Stomach (tissue), 19 donors: ENCODE measurements at places on chromosomes 12 and 14.

GRCh38 chr14:103006106-103006505 lies 51.2 kb downstream of the CDC42BPB start:
- DNase-seq, result no peak

DNA sequence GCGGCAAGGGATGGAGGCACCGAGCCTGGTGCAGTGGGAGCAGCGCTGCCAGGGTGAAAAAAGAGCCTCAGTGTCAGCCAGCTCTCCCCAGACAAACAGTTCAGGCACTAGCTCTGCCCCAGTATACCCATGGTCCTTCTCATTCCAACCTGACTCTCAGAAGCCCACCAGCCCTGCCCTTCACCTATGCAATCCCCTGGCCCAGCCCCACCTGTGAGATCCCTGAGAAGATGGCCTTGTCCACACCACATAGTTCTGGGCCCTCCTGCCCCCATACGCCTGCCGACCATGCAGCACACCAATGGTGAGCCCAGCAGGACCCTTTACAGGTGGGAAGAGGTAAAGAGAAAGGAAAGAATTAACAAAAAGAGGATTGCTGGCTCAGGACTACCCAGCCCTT lies 6.5 kb downstream of the KMT2D start:
- DNase-seq, result no peak

DNA sequence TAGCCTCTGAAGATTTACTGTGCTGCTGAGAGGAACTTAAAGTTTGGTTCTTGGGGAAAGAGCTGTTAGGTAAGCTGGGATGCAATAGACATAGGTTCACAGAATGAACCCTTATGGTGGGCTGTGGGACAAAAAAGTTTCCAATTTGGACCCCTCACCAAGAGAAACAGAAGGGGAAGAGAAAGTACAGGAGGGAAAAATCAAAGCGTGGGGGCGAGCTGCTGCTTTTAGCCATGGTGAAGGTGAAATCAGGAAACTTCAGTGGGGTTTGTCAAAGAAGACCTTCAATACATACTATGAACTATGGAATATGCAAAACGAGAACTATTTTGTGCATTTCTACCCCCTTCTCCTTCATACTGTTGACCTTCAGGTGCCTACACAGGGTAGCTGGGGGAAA lies 10.6 kb upstream of the NINJ2 start:
- DNase-seq, result no peak

GRCh38 chr12:46487567-46488131 lies 115.1 kb upstream of the SLC38A2 start:
- no peak for DNase-seq

- no peak for DNase-seq
These were observed 20.1 kb upstream of the PAWR start for GRCh38 chr12:79710707-79711483.

GRCh38 chr12:17999174-17999801 lies 90.7 kb downstream of the RERGL start:
- no peak for DNase-seq

- DNase-seq, result no peak
These were observed at the start of gene IKZF4 for GRCh38 chr12:56020423-56021184. Gene IKZF4, plus strand, starts transcription at chr12:56021043. Its CDS starts 451 bp downstream, at chr12:56021494.

GRCh38 chr12:89733579-89734201 lies 25.1 kb upstream of the ATP2B1 start:
- DNase-seq, result no peak

- no peak for DNase-seq
These were observed 39.9 kb upstream of the G2E3 start for GRCh38 chr14:30518867-30519560.

DNA sequence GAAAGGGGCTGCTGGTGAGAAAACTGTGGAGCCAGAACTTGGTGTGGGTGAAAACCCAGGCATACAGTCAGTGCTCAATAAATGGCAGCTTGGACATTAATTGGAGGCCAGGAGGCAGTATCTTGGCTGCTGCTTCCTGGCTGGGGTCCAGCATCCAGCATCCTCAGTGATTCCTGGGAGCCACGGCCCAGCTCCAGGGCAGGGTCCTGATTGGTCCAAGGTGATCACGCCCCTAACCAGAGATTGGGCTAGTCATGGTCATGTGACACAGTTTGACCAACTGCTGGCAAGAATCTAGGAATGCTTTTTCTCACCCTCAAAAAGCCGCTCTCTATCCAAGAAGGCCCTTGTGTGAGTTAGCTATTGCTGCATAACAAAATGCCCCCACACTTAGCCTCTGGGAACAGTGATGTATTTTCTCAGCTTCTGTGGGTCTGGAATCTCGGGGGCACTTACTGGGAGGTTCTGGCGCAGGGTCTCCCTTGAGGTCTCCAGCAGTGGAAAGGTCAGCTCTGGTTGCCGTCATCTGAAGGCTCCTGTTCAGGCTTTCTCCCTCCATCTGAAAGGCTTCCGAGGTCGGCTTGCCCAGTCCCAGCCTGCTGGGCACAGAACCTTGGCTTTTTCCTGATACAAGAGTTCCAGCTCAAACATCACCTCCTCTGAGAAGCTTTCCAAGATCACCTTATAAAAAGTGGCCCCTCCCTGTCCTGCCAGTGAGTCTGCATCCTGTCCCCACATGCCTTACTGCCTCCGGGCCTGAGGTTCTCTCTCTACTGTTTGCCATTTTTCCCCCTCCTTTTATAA lies 119.2 kb upstream of the NCOR2 start:
- DNase-seq, result no peak

DNA sequence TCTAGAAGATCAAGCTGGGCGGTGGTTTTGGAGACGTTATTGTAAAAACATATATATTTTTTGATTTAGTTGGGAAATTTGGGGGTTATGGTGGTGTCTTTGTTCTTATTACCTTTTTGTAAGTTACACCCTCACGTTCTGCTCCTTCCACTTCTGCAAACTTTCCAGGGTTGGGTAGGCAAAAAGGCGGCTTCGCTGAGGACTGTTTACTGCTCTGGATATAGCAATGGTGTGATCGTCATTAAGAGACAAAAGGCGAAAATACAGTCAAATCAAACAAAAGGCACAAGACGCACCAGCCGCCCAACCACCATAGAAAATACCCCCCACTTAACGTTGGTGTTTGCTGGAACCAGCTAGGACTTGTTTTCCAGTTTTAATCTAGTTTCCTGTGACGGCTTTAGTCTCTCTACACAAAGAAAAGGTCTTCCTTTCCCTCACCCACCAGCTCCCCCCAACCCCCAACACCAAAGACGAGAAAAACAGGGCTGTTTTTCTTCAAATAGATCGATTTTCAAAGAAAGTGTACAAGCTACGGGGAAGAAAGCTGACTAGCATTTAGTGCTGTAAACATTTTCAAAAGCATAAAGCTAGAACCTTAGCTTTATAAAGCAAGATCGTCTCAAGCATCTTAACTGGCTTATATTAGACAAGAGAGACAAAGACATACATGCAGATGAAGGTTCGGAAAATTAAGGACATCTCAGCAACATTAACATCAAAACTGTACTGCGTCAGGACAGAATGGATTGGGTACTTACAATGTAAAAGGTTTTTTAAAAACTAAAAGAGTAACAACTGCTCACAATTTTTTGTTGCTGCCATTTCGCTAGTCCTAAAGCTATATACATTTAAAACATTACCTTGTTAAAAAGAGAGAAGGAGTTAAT lies 2.0 kb upstream of the SETD1B start:
- no peak for DNase-seq

DNA sequence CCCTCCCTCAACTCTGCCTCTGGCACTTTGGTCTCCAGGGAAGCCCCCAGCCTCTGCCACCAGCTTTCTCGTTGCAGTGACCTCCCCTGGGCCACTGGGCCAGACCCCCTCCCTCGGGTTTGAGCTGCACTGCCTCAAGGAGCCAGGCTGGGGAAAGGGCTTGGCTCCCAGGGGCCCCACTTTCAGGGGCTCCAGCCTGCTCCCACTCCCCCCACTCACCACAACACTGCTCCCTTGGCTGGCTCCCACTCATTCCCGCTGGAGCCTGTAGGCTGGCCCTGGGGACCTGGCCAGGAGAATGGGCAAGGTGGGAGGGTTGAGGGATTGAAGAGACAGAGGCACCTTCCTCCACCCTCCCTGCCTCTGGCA lies 19.3 kb upstream of the KIF26A start:
- peak; percentile 23 for DNase-seq

- DNase-seq, result no peak
These were observed 364.2 kb downstream of the SOX5 start for GRCh38 chr12:23585156-23585781.

GRCh38 chr14:85390236-85390635 lies 139.7 kb upstream of the FLRT2 start:
- DNase-seq, result no peak

DNA sequence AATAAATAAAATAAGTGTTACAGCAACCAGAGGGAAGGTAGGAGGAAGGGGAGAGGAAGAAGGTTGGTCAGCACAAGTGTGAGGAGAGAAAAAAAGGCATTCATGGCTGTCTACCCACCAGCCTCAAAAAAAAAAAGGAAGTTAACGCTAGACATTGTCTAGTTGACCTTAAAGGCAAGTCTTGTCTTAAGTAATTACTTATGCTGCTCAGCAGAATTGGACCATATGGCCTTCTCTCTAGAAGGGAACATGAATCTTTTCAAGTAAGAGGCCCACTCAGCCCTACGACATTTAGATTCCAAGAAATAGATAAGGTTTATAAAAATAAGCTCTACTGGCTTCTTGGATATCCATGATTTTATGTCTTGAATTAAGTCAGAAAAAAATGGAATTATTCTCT lies 172.7 kb downstream of the ETNK1 start:
- DNase-seq, result no peak

DNA sequence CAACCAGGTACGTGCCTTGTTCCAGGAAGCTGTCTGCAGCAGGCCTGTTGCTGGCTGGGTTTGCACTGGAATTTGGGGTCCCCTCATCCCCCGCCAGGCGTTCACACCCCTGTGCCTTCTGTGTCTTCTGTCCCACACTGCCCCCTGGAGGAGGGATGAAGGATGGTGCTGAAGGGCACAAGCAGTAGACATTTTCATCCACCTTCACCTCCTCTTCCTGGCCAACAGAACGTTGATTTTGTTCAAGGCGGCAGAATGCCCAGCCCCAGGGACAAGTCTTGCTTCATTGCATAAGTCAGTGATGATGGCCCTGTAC lies 122.1 kb downstream of the CALM1 start:
- peak; percentile 66 for DNase-seq

- no peak for DNase-seq
These were observed 106.5 kb downstream of the TMEM117 start for GRCh38 chr12:43942379-43942778.

- no peak for DNase-seq
These were observed 5.3 kb downstream of the HSD17B6 start for GRCh38 chr12:56768424-56768823.

DNA sequence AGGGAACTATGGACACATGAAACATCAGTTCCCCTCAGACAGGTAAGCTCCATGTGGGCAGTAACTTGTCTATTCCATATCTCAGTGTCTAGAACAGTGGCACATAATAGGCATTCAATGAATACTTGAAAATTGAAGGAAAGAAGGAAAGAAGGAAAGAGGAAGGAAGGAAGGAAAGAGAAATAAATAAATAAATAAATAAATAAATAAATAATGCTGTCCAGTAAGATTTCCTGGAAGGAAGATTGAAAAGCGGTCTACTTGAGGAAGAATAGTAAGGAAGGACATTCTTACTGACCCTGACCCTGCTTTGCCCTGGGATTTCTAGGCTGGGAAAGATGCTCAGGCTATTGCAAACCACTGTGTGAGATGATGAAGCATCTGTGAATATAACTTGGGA lies 91.5 kb downstream of the PTPRR start:
- DNase-seq, result no peak

GRCh38 chr14:38616959-38617358 lies 361.1 kb upstream of the CLEC14A start:
- no peak for DNase-seq

DNA sequence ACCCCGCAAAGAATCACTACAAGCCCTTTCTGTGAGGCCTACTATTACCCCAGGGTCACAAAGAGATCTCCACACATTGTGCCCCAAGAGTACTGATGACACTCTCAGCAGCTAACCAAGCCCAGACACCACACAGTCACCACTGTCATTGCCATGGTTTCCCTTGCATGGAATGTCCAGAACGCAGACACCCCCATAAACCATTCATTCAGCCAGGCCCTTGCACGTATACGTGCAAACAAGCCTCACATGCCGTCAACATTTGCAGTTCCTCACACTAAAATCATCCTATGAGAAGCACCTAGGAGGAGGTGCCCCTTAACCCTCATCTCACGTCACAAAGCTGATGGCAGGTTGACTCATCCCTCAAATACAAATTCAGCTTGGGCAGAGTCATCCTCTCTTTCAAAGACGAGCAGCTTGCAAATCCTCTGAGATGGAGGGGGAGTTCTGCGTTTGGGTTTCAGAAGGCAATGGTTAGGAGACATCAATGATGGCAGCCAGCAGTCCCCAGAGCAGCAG lies 17.1 kb upstream of the KRT77 start:
- DNase-seq, result no peak

GRCh38 chr14:99393059-99393655 lies 87.5 kb downstream of the SETD3 start:
- peak; percentile 61 for DNase-seq

DNA sequence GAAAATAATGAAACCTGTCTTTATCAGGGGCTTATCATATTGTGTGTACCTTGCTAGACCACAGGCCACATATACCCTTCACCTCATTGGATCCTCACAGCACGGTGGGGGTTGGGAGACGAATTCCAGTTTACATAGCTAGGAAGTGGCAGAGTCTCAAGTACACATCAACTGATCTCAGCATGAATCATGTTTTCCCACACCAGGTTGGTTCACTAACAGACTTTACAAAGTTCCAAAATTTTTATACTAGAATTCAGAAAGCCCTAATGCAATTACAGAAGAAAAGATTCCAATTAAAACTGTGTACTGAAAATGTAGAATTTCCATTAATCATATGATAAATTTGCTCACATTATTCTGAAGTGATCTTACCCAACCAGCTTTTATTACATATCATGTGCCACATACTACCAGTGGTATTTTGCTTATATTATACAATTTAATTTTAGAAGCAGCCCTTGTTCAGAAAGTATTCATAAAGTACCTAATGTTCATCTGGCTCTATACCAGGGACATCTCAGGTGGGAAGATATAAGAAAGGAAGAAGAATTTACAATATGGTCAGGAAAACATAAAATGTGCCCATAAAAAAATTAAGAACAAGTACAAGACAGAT lies 196.2 kb downstream of the ITPR2 start:
- DNase-seq, result no peak

- no peak for DNase-seq
These were observed 29.0 kb upstream of the MMP17 start for GRCh38 chr12:131799195-131799594.

DNA sequence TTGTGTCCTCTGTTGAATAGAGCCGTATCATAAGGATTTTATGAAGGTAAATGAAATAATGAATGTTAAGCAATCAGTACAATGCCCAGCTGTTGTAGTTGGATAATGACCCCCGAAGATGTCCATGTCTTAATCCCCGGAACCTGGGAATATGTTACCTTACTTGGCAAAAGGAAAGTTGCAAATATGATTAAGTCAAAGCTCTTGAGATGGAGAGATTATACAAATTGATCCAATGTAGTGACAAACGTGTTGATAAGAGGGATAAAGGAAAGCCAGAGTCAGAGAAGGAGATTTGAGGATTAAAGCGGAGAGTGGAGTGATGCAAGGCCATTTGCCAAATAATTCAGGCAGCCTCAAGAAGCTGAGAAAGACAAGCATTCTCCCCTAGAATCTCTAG lies 19.2 kb upstream of the MGAT4C start:
- no peak for DNase-seq
